ENCODE measurements at places on chromosomes 13 and 19. TPM values are rescaled to one million over a fixed set of nuclear protein-coding genes. Genes with fewer than 3 reads are reported as not detected.

DNA sequence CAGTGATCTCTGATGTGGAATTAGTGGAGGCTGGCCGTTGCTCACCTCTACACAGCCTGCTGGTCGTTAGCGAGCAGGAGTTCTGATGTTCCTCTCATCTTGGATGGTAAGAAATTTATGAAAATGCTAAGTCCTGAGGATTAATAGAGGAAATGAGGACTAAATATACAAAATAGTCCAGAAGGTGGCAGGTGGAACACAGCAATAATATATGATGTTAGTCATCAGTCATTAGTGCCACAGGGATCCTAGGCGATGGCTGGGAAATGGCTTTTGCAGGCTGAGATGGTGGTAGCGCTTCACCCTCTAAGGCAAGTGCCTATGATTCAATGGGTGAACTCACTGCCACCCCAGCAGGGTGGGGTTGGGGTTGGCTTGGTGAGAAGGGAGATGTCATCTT lies 338.6 kb upstream of the TMTC4 start:
- no peaks in the 10 kb centered on the region for H3K4me1 ChIP-seq
- no peak for DNase-seq
- H3K4me3 ChIP-seq = no peak overlapping the region
- peaks cover 6% of the 10 kb centered on the region for H3K27me3 ChIP-seq

- no peaks in the 10 kb centered on the region for H3K36me3 ChIP-seq
- H3K27me3 ChIP-seq = no peaks in the 10 kb centered on the region
- peak; percentile 98 for DNase-seq
Measured at GRCh38 chr13:24727731-24728601, 36.0 kb upstream of the RNF17 start.

DNA sequence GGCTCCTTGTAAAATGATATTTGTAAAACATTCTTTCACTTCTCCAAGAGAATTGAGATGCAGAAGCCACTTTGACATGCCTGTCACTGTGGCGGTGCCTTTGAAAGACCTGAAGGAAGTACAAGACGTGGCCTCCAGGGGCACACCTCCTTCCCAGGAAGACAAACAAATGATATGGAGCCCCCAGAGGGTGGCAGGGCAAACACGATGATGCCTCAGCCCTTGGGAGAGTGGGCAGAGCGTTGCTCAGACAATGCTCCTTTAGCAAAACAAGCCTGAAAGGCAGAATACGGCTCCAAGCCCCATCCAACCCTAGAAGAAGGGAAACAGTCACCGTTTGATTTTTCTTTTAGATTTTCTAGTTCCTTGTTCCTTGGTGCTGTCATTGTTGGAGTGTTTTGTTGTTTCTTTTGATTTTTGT lies 9.2 kb upstream of the ATP12A start:
- H3K27ac ChIP-seq = peak overlapping the region; percentile 95
- H3K4me3 ChIP-seq = peak overlapping the region; percentile 70
- no peaks in the 10 kb centered on the region for H3K36me3 ChIP-seq
- DNase-seq = no peak

DNA sequence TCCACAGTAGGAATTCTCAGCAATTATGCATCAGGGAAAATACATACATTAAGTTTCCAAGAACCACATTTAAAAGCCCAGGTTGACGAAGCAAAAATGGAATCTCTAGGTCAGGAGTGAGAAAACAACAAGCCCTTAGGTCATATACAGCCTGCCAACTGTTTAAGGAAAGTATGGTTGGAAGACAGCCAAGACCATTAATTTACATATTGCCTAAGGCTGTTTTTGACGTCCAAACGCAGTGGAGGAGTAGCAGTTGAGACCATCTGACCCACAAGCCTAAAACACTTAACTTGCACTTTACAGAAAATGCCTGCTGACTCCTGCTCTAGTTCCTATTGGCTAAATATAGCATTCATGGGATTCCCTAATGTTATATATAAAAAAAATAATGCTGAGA lies 299.0 kb downstream of the ITGBL1 start:
- no peaks in the 10 kb centered on the region for H3K27me3 ChIP-seq
- no peaks in the 10 kb centered on the region for H3K36me3 ChIP-seq
- no peaks in the 10 kb centered on the region for H3K4me1 ChIP-seq
- DNase-seq = no peak
- H3K4me3 ChIP-seq = no peak overlapping the region

GRCh38 chr19:2719920-2720776 lies 1.0 kb downstream of the DIRAS1 start:
- peak overlapping the region; percentile 11 for H3K27ac ChIP-seq
- H3K36me3 ChIP-seq = no peaks in the 10 kb centered on the region
- H3K4me1 ChIP-seq = peaks cover 18% of the 10 kb centered on the region
- peak overlapping the region; percentile 71 for H3K4me3 ChIP-seq
- DNase-seq = peak; percentile 99
- H3K27me3 ChIP-seq = peaks cover 2% of the 10 kb centered on the region

- DNase-seq = no peak
Measured at GRCh38 chr13:46131705-46132104, 26.9 kb upstream of the CPB2 start.

GRCh38 chr13:98581971-98582702 lies 5.2 kb upstream of the STK24 start:
- no peaks in the 10 kb centered on the region for H3K36me3 ChIP-seq
- H3K27me3 ChIP-seq = no peaks in the 10 kb centered on the region
- H3K27ac ChIP-seq = peak overlapping the region; percentile 35
- H3K4me3 ChIP-seq = no peak overlapping the region
- peaks cover 37% of the 10 kb centered on the region for H3K4me1 ChIP-seq
- DNase-seq = peak; percentile 87

DNA sequence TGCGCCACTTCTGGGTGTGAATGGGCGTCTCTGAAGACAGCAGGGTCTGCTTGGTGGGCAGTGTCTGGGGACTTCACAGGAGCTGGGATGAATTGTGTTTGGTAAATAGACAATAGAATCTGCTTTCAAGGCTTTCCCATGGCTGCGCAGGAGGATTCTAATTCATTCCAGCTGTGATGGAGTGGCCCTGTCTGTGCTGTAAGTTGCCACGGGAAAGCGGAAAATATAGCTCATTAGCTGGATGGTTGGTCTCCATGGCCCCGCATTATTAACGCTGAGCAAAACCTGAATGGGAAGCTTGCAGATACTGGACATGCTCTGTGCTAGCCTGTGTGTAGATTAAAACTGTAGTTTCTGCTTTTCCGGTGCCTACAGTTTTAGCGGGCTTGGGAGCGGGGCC lies 15.6 kb upstream of the C1QTNF9 start:
- H3K36me3 ChIP-seq = peaks cover 3% of the 10 kb centered on the region
- H3K4me1 ChIP-seq = no peaks in the 10 kb centered on the region
- no peak for DNase-seq
- no peak overlapping the region for H3K27ac ChIP-seq
- H3K4me3 ChIP-seq = no peak overlapping the region

DNA sequence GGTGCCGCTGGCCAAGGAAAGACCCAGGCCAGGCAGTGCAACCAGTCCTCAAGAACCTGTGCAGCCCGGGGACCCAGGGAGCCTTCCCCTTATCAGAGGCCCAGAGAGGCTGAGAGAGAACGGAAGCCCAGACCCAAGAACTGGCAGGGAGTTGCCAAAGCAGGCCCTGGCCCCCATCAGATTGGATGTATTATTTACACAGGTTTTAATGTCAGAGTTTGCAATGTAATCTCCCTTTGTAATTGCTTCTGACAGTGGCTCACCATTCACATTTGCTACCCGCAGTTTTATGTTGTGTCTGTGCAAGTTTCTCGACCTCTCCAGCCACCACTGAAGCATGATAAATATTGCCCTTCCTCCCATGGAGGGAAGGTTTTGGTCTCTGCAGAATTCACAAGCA lies 660.9 kb downstream of the LIG4 start:
- no peaks in the 10 kb centered on the region for H3K4me1 ChIP-seq
- H3K27me3 ChIP-seq = no peaks in the 10 kb centered on the region
- no peaks in the 10 kb centered on the region for H3K36me3 ChIP-seq
- H3K27ac ChIP-seq = no peak overlapping the region

DNA sequence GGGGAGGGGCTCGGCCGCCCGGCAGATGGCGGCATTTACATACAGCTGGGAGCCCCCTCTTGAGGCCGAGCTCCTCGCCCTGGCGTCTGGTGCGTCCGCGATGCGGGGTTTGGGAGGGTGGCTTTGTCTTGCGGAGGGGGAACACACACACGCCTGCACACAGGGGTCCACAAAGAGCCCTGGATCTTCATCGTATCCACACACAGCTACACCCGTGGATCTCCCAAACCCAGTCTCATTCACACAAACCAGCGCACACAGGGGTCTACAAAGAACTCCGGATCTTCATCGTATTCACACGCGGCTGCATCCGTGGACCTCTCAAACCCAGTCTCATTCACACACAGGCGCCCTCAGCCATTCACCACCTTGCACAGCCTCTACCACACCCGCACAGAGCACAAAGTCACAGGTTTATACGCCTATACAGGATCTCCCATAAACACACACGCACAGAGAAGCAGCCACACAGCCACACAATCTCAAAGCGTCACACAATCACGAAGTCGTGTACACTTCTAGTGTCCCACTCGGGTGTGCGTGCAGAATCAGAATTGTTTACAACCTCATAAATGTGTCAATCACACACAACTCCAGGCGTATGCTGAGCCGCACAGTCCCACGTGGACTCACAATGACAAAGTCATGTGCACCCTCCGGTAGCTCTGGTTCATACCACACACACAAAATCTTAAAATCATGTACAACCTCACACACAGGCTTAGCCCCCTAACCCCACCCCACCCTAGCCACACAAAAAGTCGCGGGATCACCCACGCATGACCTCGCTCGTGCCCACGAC lies 550 bp upstream of the DLL3 start:
- no peak overlapping the region for H3K27ac ChIP-seq
- peak overlapping the region; percentile 46 for H3K4me3 ChIP-seq
- H3K27me3 ChIP-seq = peaks cover 51% of the 10 kb centered on the region
- H3K36me3 ChIP-seq = no peaks in the 10 kb centered on the region
- H3K4me1 ChIP-seq = peaks cover 5% of the 10 kb centered on the region

GRCh38 chr19:27962264-27962663 lies 1250.7 kb downstream of the UQCRFS1 start:
- H3K27me3 ChIP-seq = no peaks in the 10 kb centered on the region
- H3K36me3 ChIP-seq = no peaks in the 10 kb centered on the region
- DNase-seq = no peak
- no peak overlapping the region for H3K4me3 ChIP-seq
- no peaks in the 10 kb centered on the region for H3K4me1 ChIP-seq

DNA sequence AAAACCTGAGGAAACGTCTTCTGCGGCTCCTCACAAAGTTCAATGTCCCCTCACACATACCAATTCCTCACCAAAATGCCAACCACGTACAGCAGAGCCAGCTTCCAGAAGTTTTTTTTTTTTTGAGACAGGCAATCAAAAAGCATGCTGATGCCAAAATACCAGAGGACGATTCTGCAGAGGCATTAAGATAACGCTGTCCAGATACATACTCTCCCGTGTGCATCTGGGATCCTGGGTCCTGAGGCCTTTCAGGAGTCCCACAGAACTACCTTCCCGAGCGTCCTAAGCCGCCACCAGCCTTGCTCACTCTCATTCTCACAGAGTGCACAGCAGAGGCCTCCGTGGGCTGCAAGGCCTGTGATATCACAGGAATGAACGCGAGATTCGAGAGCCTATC lies 5.0 kb downstream of the DCUN1D2 start:
- H3K4me3 ChIP-seq = no peak overlapping the region
- no peaks in the 10 kb centered on the region for H3K27me3 ChIP-seq
- H3K36me3 ChIP-seq = no peaks in the 10 kb centered on the region
- H3K27ac ChIP-seq = no peak overlapping the region

GRCh38 chr13:110356362-110356761 lies 49.3 kb downstream of the COL4A2 start:
- H3K4me1 ChIP-seq = peaks cover 18% of the 10 kb centered on the region
- peaks cover 41% of the 10 kb centered on the region for H3K36me3 ChIP-seq
- no peak overlapping the region for H3K27ac ChIP-seq
- no peak overlapping the region for H3K4me3 ChIP-seq
- H3K27me3 ChIP-seq = no peaks in the 10 kb centered on the region

DNA sequence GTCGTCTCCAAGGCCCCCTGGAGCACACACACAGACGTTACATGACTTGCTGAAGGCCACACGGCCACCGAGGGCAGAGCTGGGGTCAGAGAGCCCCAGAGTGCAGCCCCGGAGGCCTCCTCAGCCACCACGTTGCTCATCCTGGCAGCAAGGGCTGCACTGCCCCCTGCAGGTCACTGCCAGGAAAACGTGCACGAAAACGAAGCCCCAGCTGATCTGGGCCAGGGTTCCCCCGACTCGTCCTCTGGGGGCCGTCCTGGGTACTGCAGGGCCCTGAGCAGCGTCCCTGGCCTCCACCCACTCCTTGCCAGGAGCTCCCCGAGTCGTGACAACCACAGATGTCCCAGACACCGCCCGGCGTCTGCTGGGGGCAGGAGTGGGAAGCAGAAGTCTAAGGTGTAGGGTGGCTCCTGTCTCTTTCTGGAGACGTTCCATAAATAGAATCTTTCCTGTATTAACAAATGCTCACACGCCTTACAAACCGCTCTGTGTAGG lies 3.4 kb downstream of the TPGS1 start:
- peak overlapping the region; percentile 22 for H3K4me3 ChIP-seq
- peaks cover 5% of the 10 kb centered on the region for H3K36me3 ChIP-seq
- DNase-seq = peak; percentile 99
- H3K27me3 ChIP-seq = no peaks in the 10 kb centered on the region

GRCh38 chr13:108572782-108573211 lies 56.6 kb upstream of the MYO16 start:
- H3K36me3 ChIP-seq = no peaks in the 10 kb centered on the region
- H3K27ac ChIP-seq = no peak overlapping the region
- DNase-seq = no peak
- no peaks in the 10 kb centered on the region for H3K27me3 ChIP-seq
- no peaks in the 10 kb centered on the region for H3K4me1 ChIP-seq
- H3K4me3 ChIP-seq = no peak overlapping the region

DNA sequence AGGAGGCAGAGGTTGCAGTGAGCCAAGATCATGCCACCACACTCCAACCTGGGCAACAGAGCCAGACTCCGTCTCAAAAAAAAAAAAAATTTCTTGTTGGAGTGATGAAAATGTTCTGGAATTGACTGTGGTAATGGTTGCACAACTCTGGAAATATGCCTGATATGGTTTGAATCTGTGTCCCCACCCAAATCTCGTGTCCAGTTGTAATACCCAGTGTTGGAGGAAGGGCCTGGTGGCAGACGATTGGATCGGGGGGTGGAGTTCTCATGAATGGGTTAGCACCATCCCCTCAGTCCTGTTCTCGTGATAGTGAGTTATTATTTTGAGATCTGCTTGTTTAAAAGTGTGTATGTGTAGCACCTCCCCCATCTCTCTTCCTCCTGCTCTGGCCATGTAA lies 41.1 kb upstream of the MAP3K10 start:
- H3K36me3 ChIP-seq = no peaks in the 10 kb centered on the region
- no peak overlapping the region for H3K4me3 ChIP-seq
- peaks cover 9% of the 10 kb centered on the region for H3K4me1 ChIP-seq
- no peak overlapping the region for H3K27ac ChIP-seq
- H3K27me3 ChIP-seq = no peaks in the 10 kb centered on the region

The CLEC17A gene
- under 0.01 TPM for total RNA-seq

The RFC3 gene
- total RNA-seq = 5.4 TPM

The TLE2 gene
- 5.1 TPM for total RNA-seq

The GIPR gene
- total RNA-seq = under 0.01 TPM

The NLRP7 gene
- total RNA-seq = not detected

The AMER2 gene
- total RNA-seq = not detected

The SIGLEC8 gene
- not detected for total RNA-seq

The BRME1 gene
- 0.59 TPM for total RNA-seq

Data from osteoblast (primary cell).